ENCODE measurements at places on chromosomes 1 and 21.

- DNase-seq: no peak
These were observed 57.9 kb downstream of the FMN2 start for GRCh38 chr1:240149484-240150094.

DNA sequence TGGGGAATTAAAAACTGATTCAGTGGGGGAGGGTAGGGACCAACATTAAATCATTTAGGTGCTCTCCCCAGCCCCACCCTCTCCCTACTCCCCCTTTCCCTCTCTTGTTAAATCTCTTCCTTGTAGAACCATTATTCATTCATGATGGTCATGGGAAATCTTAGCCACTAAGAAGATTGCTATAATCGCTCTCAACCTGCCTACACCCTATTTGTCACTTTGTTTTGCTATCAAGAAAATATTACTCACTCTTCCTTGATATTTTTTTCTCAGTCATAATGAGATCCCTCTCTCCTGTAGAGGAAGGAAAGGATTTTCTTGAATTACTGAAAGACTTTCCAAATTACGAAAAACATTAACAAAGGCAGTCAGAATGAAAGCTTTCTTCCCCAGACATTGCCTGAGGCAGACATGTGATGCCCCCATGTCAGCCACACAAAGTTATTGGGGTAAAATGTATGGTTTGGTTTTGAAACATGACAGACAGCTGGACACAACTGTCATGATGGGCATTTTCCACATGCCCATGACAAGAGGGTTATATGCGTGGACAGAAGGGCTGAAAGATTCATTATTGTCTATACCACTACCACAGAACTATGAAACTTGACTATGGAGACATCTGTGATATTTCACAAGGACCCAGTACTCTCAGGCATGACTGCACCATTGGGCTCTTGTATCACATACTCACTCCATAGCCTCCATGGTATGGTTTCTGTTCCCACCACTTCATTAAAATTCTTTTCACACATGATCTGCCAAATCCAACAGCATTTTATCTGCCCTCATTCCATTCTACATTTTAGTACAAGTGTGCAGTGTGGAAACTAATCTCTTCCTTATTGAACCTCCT is 420.1 kb downstream of the DISC1 start:
- DNase-seq: no peak

- no peak for DNase-seq
These were observed 2.9 kb downstream of the MACO1 start for GRCh38 chr1:25433389-25434186.

- DNase-seq: no peak
These were observed 44.6 kb downstream of the MAEL start for GRCh38 chr1:167033646-167034045.

DNA sequence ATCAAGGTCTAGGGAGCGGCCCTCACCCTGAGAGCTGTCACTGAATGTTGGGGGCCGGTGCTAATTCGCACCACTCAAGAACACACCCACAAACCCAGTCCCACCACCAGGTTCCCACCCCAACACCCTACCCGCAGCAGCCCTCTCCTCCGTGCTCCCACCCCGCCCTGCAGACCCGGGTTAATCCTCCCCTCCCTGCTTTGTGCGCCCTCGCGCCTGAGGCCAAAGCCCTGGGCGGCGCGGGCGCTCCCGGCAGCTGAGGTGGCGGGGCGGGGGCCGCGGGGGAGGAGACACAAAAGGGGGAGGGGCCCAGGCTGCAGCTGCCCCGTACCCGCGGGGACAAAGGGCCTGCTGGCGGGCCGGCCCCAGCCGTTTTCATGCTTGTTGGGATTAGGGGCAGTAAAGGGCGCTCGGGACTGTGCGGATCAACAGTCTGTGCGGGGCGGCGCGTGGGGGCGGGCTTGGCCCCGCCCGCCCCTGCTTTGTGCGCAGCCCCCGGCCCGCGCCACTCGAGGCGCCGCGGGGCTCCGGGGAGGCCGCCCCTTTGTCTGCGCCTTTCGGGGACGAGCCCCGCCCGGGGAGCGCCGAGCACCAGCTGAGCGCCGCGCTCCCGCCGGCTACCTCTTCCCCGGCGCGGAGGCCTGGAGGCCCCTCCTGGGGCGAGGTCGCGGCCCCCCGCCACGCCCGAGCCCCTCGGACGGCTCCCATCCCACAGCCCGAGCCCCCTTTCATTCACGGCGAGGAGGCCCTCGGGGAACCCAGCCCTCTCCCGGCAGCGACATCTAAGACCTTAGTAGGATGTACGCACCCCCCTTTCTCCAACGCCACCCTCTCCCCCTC is 10.9 kb downstream of the C1orf216 start:
- no peak for DNase-seq

DNA sequence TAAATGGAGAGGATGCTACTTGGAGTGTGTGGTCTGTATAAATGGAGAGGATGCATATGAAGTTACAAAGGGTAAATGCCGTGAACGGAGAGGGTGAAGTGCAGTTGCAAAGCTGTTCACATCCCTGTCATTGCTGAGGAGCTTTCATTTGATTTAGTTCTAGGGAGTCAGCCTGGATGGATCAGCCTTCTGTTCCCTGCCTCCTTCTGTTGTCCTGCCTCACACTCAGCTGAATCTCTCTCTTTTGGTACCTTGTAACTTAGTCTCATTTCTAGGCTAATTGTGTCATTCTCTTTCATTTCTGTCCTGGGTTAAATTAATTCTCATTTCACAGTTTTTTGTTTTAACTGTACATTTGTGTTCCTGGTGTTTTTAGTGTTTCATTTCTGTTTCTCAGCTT is 133.2 kb upstream of the COL6A1 start:
- no peak for DNase-seq
